ENCODE measurements at places on chromosomes 5 and 9.

DNA sequence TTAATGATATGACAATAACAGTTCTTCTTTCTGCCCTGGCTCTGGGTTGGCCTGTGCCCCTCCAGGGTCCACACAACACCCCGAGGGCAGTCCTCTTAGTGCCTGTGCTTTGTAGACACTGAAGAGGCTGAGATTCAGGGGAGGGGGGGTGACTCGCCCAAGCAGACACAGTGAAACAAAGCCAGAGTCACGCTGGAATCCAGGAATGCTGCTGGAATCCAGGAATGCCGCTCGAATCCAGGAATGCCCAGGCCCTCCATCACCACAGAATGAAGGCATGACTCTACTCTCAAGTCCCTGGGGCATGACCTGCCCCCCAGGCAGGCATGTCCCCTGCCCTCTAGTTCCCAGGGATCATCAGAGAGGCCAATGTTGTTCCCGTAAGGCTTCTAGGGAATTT lies 73.1 kb downstream of the LRSAM1 start:
- no peak for DNase-seq

GRCh38 chr9:72480921-72481320 lies 40.5 kb upstream of the TMC1 start:
- DNase-seq, result no peak

DNA sequence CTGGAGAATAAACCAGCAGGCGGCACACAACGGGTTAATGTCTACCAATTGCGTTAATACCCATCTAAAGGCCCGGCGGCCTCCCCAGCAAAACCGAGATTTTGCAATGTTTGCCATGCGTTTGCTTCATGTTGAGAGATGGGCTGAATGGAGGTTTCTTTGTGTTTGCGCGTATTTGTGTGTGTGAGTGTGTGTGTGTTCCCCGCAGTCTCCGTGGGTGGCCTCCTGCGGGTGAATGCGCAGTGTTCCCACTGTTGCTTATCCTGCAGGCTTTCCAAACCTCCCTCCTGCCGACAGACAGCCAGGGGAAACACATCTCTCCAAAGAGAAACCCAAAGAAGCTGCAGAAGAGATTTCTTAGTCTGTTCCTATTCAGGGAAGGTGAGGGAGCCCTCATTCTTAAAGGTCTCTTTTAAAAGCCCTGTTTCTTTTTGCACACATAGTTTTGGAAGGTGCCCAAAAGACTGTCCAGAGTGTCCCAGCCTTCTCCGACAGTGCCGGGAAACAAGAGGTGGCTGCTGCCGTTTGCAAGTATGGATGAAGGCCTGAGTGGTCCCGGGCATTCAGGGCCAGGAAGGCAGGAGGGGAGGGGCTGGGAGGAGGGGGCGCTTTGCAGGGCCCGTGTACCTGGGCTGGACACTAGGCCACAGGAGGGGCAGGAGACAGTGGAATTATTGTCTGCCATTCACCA lies 103.8 kb upstream of the ERCC6L2 start:
- no peak for DNase-seq

GRCh38 chr9:76699971-76700370 lies 64.3 kb upstream of the PCA3 start:
- DNase-seq, result no peak

DNA sequence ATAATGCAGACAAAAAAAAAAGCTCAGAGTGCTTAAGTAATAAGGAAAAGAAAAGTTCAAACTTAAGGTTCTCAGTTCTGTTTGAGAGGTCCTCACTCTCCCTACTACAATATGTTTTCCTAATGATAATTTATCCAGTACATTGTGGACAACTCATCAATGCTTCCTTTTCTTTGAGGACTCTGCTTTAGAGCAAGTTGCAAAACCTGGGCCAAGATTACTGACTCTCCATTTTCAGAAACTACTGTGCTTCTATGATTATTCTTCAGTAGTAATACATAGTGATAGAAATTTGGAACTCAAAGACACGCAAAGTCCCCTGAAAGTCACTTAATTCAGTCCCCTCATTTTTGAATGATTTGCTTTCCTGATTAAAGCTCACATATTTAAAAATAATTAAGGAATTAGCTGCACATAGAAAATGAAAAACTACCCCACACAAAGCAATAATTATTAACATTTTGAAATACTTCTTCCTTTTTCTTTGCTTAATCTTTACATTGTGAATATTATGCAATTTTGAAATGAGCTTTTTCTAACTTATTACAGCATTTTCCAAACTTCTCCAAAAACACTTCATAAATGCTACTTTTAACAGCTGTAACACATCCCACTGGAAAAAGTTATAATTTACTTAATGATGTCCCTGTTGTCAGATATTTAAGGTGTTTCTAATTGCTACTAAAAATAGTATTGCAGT lies 11.2 kb downstream of the CDKN2A start:
- no peak for DNase-seq

DNA sequence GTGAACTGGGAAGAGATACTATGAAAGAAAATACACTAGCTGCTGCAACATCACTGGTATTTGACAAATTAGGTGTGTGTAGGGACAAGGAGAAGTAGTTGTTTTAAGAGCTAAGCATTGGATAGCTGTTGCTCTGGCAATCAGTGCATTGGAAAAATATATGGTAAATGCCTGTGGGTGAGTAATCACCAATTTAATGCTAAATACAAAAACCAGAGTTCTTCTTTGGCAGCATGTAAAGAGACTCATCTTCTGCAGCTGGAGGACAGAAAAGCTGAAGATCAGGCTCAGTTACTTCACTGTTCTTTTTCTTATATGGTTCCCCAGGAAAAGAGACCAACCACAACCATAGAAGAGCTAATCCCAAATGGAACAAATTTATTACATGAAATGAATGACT lies 201.8 kb upstream of the MPDZ start:
- no peak for DNase-seq

DNA sequence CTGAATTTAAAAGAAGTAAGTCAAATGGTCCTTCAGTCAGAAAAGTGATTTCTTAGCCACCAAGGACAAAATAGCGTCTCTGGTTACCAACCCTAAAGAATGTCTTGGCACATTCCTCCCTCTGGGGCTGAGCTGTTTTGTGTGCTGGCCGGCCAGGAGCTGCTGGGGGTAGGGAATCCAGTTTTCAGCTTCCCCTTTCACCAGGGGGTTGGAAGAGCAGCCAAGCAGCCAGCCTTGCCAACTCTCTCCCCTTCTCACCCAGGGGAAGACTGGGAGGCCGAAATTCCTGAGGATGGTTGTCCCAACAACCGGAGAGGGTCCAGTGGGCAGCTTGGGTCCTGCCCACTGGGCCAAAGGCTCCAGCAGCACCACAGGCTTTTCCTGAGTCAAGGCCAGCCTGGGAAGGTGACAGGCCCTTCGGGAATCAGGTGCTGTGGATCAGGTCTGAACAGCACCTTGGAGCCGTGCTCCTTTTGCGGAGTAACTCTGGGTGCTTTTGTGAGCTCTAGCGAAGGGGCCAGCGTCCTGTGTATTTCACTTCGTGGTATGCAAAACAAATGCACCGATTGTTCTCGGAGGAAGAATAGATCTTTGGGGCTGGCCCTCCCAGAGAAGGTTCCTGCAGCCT lies 4.2 kb downstream of the WWC1 start:
- DNase-seq, result no peak

DNA sequence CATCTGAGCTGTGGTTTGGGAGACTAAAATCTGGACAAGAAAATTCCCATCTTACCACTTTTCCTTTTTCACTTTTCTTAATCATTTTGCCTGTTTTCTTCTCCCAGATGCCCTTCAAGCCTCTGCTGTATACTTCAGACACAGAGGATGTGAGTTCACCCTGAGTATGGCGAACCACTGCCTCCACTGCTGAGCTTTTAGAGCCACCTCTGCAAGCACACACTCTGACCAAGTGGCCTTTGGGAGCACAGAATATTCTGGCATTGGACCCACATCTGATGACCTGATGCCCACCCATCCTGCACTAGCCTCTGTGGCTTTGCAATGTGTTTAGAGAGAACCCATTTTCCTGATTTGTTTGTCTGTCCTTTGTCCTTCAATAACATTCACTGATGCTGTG lies 32.5 kb downstream of the TERT start:
- no peak for DNase-seq

DNA sequence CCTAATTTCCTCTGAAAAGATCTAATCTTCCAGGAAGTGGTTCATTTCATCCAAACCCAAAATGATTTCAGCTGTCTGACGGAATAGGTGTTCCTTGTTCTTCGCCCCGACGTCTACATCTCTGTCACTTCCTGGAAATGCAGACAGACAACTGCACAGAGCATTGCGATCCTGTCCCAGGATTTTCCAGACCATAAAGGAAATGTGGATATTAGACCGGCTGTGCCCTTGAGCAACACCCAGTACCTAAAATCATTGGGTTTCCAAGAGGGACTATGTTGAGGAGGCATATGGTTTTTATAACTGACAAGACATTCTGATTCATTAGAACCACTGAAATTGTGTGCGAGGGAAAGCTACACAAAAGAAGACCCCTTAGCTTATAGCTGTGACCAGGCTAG lies 74.2 kb downstream of the MSX2 start:
- DNase-seq, result no peak

GRCh38 chr9:121009650-121010049 lies 40.4 kb downstream of the C5 start:
- no peak for DNase-seq

- DNase-seq, result peak; percentile 37
These were observed 29.9 kb downstream of the CSF2 start for GRCh38 chr5:132103332-132103951.

DNA sequence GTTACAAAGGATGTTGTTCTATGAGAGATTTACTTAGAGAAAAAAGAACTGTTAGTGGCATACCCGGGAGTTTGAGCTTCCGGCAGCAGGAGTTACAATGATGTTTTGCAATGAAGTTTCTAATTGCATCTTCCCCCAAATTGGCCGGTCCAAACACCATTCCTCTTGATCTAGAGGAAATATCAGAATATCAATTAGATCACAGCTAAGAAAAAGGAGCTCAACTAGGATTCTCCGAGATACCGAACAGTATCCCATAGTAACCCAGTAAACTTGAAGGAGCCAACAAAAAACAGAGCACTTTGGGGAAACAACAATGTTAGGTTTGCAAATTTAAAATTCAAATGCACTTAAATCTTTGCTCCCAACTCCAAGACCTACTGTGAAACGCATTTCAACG lies 159.5 kb downstream of the TRPM6 start:
- no peak for DNase-seq

GRCh38 chr5:180618829-180619562 lies 27.7 kb upstream of the SCGB3A1 start:
- DNase-seq, result no peak

GRCh38 chr5:149424371-149425315 lies 45.6 kb upstream of the IL17B start:
- DNase-seq, result no peak

GRCh38 chr5:169527863-169528262 lies 55.7 kb upstream of the SPDL1 start:
- no peak for DNase-seq

- no peak for DNase-seq
These were observed 626.3 kb upstream of the CCNG1 start for GRCh38 chr5:162811071-162811470.

GRCh38 chr5:160044391-160044804 lies 35.5 kb downstream of the TTC1 start:
- no peak for DNase-seq

DNA sequence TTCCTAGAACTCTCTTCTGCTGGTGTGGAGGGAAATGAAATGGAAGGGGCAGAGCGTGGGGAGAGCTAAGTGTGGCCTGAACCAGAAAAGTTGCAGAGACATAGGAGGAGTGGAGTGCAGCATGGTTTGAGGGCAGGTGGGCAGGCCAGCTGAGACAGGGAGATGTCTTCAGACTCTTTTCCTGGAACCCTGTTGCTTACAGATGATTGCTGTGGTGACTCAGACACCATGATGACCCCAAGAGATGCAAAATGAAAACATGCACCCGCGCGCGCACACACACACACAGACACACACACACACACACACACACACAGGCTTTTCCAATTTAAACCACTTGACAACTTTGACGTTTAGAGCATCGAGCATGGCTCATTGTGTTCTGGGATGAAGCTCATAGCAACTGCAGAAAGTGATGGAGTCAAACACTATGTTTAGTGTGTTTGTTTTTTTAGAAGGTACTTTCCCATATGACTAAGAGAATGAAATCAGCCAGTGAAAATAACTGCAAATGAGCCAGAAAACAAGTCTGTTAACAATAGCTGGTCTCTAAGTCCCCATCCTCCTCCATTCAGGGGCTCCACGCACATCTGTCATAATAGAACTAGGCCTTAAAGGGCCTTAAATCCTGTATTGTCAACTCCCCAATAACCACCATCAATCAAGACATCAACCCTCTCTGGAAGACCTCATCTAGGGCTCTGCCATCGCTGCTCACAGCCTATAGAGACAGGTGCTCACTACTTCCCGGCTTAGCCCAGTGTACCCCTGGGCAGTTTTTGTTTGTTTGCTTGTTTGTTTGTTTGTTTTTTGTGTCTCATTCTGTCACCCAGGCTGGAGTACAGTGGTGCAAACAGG lies 9.6 kb downstream of the TMOD1 start:
- DNase-seq, result no peak

- DNase-seq, result no peak
These were observed 62.7 kb downstream of the PRELID2 start for GRCh38 chr5:145772466-145772865.

- DNase-seq, result no peak
These were observed 185.1 kb downstream of the RGS3 start for GRCh38 chr9:113648586-113648985.

DNA sequence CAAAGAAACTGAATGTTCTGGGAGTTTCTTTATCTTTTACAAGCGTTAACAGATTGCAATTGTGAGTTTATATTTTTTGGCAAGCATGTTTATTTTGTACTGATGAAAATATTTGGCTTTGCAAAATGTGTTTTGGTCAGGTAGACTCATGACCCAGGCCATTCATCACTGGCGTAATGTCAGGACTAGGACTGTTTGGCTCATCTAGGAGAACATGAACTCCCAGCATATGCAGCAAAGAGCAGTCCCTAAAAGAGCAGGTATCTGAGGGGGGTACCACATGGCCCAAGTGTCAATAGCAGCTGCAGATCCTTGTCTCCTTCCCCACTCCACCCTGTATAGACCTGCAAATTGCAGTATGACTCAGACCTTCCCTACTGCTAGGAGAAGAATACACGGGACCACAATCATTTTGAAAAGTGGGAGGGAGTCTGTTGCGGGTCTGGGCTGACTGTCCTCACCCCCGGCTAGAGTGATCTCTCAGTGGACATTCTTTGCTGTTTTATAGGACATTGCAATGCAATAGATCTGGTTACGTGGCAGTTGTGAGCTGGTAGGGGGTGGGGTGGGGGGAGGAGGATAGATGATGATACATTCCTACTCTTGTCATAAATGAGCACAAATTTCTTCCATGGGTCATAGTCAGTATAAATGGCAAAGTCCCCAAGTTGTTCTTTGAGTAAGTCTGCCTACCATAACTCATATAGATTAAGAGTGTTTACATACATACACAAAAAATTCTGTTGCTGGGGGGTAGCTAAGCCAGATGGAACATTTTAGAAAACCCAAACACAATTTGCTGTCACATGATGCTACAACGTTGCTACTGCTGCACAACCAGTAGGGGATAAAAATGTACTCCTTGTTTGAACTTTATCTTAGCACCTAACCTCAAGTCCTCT lies 20.8 kb upstream of the SNCAIP start:
- no peak for DNase-seq

- DNase-seq, result no peak
These were observed 140.2 kb downstream of the EMB start for GRCh38 chr5:50300878-50301277.

All from stimulated activated CD8-positive, alpha-beta memory T cell treated with anti-CD3 and anti-CD28 coated beads, Interleukin-7, amount 100 ng/mL, for 1 hour (primary cell).